ENCODE measurements at places on chromosomes 11 and 22.

DNA sequence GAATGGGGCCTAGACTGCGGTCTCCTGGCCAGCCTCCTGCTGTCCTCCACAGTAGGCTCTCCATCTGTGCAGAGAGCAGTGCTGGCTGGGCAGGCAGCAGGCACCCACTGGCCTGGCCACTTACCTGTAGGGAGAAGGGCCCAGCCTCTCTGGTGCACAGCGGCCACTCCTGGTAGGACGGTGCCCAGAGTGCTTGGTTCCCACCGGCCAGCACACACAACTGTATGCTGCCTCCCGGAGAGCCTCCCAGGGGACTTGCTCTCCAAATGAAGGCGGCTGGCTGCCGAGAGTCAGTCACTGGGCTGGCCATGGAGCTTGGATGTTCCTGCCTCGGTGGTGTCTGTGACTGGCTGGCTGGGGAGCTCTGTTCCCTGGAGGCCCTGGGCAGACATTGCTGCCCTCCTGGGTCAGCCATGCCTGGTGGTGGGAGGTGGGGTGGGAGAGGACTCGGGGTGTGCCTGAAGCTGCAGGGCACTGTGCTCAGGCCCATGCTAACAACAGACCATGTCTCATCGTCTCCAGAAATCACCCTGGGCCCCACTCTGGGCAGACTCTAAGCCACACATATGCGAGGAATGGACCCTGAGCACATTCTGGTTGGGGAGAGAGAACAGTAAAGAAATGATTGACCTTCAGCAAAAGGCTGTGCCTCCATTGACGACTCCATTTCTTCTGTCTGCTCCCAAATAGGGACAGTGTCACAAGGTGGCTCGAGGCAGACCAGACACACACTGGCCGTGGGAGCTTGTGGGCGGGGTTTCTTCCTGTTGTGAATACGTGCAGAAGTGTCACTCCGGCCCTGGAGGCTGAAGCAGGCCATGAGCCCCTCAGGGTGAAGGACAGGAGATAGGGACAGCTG is 350.8 kb downstream of the TBC1D22A start:
- no peak for DNase-seq

GRCh38 chr11:109963101-109963500 is 130.1 kb upstream of the ZC3H12C start:
- no peak for DNase-seq

- DNase-seq, result no peak
These were observed 1.6 kb downstream of the KCNK4 start for GRCh38 chr11:64292460-64293254.

DNA sequence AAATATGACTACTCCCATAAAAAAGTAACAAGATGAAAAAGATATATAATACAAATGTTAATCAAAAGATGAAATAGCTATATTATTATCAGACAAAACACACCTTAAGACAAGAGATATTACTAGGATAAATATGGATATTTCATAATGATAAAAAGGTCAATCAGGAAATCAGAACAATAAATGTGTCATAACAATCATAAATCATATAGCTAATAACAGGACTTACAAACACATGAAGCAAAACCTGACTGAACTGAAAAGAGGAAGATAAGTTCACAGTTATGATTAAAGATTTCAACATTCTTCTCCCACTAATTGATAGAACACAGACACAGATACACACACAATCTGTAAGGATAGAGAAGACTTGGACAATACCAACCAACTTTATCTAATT is 47.2 kb downstream of the EIF3M start:
- DNase-seq, result no peak

DNA sequence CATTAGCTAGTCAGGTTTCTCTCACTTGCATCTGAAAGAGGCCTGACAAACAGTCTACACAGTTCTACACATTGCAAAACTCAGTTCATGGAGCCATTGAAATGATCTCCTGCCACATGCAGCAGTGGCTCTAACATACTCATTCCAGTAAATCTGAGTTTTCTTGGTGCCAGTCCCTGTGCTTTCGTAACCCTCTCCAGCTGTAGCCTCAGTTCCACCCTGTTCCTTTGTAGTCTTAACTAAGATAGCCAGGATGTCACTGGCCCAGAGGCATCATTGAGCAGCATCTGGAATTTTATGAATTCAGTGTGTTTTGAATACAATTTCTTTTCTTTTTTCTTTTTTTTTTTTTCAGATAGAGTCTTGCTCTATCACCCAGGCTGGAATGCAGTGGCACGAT is 37.4 kb upstream of the ZBED5 start:
- no peak for DNase-seq

DNA sequence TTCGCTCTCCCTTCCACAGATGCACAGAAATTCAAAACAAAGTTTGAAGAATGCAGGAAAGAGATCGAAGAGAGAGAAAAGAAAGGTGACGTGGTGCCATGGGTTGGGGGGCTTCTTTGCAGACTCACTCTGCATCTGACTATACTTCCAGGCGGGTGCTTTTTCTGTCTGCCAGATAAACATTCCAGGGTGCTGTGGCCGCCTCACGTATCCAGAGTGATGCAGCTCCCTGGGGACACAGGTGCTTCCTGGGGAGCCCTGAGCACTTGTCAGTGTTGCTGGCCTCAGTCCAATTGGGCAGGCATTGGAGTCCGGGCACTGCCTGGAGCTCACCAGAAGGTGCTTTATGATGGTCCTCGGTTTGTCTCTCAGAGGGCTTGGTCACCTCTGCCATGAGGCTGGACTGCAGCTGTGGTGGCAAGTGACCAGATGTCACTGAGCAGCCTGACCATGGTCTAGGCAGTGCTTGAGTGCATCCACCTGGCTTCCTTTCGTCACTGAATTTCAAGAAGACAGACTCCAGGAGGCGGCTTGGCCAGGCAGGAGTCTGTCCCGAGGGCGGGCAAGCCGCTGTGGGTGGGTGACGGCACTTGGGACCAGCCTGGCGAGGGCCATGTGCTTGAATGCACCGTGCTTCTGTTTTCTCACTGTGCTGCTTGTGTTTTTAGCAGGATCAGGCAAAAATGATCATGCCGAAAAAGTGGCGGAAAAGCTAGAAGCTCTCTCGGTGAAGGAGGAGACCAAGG is 5.1 kb upstream of the ZDHHC8 start:
- DNase-seq, result no peak

DNA sequence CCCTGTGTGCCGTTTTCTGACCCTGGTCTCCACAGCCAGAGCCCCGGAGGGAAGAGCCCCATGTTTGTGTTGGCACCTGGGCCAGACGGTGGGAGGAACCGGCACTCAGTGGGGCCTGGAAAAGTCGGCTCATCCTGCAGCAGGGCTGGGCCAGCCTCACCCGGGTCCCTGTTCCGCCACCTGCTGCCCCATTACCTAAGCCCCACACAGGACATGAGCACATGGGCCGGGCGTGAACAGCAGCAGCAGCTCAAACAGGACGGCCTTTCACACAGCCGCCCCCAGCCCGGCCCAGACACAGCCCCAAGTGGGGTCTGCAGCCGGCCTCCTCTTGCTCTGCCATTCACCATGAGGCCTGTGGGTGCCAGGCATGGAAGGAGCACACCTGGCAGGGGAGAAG is 302.4 kb downstream of the MN1 start:
- DNase-seq, result no peak

GRCh38 chr11:69121021-69121420 is 34.7 kb upstream of the SMIM38 start:
- no peak for DNase-seq

- DNase-seq, result no peak
These were observed 4.3 kb downstream of the CAPN5 start for GRCh38 chr11:77071077-77071476.

DNA sequence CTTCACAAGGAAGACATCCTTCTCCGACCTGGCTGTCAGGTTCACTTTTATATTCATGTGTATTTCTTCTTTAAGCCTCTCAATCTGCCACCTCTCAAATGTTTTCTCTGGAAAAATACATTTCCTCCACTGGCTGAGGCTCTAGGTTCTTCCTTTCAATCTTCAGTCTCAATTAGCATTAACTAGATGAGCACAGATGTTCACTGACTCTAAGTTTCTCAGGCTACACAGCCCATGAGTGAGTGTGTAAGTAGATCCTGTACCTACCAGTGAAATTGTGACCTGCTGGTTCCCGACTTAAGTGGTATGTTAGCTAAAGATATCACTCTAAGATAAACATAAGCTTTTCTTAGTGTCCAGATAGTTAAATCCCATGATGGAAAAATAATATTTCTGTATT is 206.9 kb downstream of the ADAMTS15 start:
- no peak for DNase-seq

- DNase-seq, result no peak
These were observed 106.9 kb downstream of the SYN3 start for GRCh38 chr22:32951076-32951806.

DNA sequence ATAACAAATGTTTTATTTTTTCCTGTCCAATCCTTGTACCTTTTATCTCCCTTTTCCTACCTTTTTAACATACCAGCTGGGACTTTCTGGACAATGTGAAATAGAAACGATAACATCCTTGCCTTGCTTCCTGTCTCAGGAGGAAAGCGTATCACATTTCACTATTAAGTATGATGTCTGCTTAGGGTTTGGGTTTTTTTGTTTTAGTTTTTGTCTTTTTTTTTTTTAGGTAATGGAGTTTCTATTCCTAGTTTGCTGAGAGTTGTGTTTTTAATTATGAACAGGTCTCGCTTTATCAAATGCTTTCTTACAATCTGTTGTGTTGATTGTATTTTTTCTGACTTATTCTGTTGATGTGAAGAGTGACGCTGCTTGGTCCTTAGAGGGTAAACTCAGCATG is 64.2 kb upstream of the KCNQ1OT1 start:
- no peak for DNase-seq

- DNase-seq, result no peak
These were observed 3.9 kb downstream of the CRYBB2 start for GRCh38 chr22:25223269-25223850.

- no peak for DNase-seq
These were observed 5.0 kb upstream of the CCDC88B start for GRCh38 chr11:64334764-64335735.

DNA sequence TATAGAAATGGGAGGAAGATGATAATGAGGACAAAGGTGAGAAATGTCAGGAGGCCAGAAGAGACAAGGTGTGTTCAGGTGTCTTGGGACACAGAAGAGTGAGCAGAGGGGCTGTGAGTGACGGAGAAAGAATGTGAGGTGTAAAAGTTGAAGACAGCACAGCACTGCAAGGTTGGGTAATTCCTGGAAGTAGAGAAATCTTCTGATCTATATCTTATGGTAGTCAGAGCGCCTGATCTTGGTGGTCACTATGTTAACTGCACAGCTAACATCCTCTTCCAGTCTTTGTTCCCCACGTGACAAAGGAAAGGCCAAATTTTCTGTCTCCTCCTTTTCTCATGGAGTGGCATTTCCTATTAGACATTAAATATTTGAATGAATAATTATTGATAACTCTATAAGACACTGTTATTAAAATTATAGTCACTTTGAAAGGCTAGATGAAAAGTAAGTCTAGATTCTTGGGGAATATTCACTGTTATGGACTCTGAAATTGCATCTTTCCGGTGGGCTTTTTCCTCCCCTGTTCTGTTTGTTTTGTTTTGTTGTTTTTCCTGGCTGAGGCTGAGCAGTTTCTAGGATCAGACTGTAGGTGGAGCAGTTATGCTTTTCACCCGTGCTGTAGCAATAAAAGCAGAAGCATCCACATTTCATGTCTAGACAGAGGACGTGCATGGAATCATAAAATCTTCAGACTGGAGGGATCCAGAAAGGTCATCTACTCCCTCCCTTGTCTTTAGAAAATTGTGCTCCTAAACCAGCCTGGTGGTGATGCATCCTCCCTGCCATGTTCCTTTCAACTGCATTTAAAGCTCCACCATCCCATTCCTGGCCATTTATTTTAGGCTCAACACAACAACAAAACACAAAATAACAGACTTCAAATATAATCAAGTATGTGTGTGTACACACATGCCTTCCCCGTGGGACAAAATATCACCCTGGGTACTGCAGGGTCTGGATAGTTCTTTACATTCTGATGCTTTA is 26.6 kb downstream of the SC5D start:
- no peak for DNase-seq
